ENCODE measurements at places on chromosomes 1 and 21.

DNA sequence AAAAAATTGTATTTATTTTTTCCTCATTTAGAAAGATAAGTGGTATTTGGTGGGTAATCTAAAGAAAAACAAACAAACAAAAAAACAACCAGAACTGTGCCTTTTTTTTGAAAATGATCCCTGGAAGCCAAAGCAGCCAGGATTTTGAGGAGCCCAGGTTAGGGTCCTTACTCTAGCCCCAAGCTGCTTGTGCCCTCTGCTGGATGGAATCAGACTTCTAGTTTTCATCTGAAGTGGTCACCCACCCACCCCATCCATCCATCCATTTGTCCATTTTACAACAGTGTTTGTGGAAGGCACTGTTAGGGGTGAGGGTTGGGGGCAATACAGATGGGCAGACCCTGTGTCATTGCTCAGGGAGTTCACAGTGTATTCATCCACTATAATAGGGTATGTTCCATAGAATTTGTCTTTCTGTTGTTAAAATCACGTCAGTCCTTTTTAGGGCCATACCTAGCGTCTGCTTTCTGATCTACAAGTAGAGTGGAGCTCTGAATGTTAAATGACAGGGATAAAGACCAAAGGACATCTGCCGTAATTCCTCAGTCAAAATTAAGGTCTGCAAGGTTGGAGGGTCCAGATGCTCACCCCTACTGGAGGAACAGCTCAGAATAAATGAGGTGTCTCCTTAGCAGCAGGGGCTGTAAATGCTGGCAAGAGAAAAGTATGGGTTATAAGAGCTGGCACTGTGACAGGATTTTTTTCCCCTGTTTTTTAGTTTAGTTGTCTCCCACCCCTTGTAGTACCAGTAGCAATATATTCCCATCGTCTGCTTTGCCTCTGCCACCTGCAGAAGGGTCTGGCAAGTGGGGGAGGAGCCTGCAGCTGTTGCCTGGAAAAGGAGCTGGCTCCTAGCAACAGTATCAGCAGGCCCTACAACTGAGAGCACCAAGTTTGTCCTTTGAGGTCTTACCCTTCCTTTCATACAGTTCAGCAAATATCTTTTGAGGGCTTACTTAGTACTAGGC lies 3.2 kb downstream of the LRRC42 start:
- DNase-seq: no peak

GRCh38 chr21:15986277-15986676 lies 256.5 kb downstream of the USP25 start:
- DNase-seq: no peak

DNA sequence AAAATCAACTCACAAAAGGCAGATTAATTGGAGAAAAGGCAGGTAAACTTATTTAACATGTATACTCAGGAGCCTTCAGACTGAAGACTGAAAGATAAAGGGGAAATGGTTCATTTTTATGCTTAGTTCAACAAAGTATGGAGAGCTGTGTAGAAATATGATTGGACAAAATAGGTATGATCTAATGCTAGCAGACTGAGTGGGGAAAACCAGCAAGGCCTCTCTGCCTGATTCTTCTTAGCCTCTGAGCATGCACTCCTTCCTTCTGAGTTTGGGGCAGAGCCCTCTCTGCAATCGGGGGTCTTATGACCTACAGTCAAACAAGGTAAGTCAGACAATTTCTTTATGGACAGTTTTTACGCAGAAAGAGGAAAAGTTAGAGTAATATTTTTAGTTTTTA lies 38.8 kb upstream of the SUCO start:
- DNase-seq: no peak

DNA sequence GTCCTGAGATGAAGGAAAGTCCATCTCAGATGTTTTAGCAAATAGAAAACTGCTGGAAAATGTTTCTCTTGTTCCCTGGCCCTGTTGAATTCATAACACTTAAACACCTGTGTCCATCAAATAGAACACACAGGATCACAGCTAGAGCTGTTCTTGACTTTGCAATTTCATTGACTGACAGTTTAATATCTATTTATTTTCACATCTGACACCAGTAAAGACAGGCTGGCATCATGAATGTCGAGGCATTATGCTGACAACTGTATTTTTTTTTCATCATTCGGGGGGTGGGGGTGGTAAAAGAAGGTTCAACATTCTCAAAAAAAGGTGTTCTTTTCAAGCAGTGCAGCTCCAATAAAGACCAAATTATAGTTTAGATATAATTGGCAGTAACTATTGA lies 591.2 kb upstream of the PTBP2 start:
- no peak for DNase-seq

GRCh38 chr21:45987121-45987711 lies 5.6 kb downstream of the COL6A1 start:
- DNase-seq: no peak

DNA sequence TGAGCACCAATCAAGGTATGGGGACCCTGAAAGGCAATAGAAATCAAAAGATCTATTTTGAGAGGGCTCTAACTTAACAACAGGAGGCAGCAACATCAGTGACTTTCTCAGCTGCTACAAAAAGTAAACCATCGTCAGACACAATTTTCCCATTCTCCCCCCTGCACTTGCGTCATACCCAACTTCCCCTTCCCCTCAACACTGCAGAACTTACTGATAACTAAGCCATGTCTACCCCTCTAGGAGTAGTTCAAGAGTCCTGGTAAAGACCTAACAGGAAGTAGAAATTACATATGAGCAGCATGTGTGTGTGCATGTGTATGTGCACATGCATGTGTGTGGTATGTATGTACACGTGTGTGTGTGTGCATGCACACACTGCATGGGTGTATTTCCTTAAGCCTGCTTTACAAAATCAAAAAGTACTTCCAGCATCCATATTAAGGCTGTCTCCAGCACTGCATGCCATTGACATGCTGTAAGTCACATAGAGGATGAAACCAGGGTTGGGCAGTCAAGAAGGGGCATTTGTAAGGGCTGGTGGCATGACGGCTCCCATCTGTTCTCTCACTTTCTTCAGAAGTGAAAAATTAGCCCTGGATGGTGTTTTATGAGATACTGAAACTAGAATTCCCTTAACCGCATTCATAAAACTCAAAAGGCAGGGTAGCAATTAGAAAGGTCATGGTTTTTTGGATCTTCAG lies 460.1 kb upstream of the RUNX1 start:
- DNase-seq: no peak

DNA sequence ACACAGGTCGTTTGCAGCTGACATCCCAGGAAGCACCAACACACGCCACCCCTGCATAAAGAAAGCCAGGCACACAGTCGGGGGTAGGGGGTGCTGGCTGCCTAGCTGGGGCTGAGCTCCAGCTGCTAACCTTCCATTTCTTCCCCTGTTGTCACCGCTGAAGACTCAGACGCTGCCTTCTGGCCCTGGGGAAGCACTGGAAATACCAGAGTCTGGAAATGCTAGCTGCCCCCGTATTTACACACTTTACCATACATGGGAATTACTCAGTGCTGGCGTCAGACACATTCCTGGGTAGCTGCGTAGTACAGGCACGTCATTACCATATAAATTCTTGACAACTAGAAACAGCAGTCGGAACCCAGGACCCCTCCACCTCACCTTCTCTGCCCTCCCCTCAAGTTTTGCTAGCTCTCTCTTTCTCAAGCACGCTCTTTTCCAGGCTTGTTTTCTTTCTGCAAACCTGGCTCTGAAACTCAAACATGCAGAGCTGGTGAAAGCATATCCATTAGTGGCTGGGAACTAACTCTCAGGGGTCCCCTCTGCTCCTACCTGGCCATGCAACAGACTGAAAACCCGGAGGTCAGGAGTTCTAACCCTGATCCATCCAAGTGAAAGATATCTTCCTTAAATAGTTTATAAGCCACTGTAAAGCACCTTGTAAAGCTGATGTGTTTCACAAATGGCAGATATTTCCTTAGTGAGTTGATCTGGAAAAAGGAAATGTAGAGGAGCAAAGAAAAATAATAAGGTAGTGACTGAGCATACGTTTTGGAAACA lies 3.3 kb downstream of the CSRP1 start:
- peak; percentile 83 for DNase-seq

GRCh38 chr21:41521489-41522027 lies 13.6 kb upstream of the TMPRSS2 start:
- DNase-seq: no peak

- no peak for DNase-seq
Observed at GRCh38 chr21:45125357-45125756, 51.0 kb downstream of the ADARB1 start.

DNA sequence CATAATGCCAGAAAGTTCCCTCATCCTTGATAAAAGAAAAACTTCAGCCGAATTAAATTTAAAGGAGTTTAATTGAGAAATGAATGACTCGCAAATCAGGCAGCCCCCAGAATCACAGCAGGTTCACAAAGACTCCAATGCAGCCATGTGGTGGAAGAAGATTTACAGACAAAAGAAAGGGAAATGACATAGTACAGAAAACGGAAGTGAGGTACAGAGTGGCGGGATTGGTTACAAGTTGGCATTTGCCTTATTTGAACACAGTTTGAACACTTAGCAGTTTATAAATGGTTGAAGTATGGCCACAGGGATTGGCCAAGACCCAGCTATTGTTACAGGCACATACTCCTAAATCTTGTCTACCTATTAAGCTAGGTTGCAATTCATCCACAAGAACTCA lies 46.6 kb downstream of the HIVEP3 start:
- no peak for DNase-seq

DNA sequence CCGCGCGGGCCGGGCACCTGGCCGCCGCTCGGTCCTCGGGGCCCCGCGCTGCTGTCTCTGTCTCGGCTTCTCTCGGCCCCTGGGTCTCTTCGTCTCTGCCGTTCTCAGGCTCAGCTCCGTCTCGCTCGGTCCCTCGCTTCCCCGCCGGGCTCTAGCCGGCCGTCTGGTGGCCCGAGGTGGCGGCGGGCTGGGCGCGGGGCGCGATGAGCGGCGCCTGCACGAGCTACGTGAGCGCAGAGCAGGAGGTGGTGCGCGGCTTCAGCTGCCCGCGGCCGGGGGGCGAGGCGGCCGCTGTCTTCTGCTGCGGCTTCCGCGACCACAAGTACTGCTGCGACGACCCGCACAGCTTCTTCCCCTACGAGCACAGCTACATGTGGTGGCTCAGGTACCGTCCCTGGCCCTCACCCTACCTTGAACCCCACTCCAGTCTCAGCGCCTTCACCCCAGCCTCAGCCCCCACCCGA lies 355 bp downstream of the SHISAL2A start:
- DNase-seq: no peak

DNA sequence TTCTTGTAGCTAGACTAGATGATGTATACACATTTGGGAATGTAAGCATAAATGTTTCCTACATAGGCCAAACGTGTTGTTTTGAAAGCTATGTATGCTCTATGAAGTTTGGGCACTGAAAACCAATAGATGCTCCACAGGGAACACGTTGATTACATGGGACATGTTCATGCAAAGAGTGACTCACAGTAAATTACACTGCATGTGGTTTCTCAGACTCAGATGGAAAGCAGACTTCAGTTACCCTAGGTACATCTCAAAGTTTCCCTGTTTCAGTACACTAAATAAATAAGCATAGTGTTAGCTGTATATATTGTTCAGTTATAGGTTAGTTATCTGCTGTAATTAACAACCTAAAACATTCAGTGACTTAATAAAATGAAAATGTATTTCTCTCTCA lies 301.9 kb upstream of the RUNX1 start:
- DNase-seq: no peak

GRCh38 chr1:168220470-168220871 lies 5.3 kb upstream of the SFT2D2 start:
- no peak for DNase-seq

GRCh38 chr1:111179968-111180533 lies 20.4 kb downstream of the DENND2D start:
- DNase-seq: no peak

- peak; percentile 90 for DNase-seq
Observed at GRCh38 chr1:209808059-209808581, 2.2 kb upstream of the IRF6 start.

GRCh38 chr1:96992871-96993270 lies 271.3 kb downstream of the PTBP2 start:
- peak; percentile 19 for DNase-seq

GRCh38 chr1:222996310-222996975 lies 146.6 kb downstream of the TLR5 start:
- DNase-seq: no peak

DNA sequence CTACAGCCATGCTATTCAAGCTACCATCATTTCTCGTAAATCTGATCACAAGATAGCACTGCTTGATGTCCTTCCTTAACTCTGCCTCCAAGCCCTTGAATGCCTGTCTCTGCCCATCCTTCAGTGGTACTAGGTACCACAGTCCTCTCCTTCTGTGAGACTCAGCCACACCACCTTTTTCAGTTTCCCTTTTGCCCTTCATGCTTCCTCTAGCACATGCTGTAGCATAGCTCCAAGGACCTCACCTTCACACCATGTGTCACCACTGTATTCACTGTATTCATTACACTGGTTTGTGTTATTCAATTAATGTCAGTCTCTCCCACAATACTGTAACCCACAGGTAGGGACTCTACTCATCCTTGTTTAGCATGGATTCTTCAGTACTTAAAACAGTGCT lies 8.0 kb upstream of the TP53BP2 start:
- no peak for DNase-seq

DNA sequence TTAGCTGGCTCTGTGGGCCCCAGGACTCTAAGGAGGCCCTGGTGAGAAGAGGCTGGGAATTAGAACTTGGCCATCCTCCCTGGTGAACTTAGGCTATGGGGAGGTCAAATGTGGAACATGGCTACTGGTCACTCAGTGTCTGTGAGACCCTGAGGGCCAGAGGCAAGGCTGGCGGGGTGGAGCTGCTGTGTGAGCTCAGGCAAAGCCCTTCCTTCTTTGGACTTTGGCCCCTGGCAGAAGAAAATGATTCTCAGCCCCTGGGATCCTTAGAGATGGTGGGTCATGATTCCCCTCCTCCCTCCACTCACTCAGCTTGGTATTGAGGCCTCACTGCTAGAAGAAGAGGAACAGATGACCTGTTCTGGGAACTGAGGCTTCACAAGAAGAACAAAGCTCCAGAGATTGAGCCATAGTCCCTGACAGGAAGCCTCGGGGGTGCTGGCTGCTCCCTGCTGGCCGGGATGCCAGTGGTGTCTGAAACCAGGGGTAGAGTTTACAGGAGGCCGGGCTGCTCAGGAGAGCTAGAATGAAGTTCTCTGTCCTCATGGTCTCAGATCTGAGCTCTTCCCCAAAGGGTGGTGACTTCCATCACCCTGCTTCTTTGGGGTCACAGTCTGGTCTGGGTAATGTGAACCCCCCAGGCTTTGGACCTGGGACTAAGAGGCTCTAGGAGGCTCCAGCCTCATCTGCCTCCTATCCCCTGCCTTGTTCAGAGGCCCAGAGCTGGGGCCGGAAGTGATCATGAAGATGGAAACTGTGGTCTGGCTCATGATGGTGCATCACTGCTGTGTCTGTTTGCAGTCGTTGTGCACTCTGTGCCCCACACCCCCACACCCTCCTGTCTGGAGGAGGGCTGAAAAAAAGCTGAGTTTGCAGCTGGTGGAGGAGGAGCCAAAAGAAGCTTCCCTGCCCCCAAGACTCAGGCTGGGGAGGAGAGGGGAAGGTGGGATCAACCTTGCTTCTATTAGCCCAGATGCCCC lies 905 bp downstream of the BTBD19 start:
- peak; percentile 55 for DNase-seq

DNA sequence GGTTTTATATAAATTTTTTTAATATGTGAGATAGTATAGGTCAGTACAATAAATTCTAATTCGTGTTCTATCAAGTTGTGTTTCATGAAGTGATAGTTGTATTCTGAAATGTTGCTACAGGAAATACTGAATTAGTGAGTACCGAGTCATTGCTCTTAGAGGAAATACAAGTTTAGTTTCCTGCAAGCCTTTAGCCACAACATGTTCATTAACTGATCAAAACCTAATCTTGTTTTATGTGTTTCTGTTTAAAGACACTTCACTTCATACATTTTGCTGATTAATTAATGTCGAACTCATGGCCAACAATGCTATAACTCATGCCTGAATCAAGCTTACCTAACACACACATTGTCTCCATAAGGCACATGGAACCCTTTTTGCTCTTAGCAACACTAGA lies 43.6 kb downstream of the LRRC7 start:
- DNase-seq: no peak
